ENCODE measurements at places on chromosomes 4 and X.

- no peak for DNase-seq
Measured at GRCh38 chr4:100347241-100347640, 157.0 kb upstream of the DDIT4L start.

DNA sequence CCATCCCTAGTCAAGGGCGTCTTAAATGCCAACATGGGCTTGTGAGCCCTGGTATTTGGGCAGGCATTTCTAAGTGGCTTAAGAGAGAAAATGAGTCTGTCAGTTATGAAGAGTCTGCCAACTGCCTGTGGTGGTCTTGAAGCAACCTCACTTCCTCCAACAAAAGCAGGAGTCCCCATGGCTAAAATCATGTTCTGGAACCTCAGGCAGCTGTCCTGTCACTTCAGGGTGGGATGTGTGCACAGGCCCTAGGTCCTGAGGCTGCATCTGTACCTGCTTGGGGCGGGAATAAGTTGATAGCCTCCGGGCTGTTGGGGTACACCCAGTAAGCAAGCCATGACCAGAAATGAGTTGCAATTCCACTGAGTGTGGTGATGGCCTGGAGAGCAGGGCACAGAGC lies 115.0 kb upstream of the SCML1 start:
- DNase-seq: no peak

- no peak for DNase-seq
Measured at GRCh38 chrX:42930951-42931350, 153.0 kb upstream of the PPP1R2C start.

DNA sequence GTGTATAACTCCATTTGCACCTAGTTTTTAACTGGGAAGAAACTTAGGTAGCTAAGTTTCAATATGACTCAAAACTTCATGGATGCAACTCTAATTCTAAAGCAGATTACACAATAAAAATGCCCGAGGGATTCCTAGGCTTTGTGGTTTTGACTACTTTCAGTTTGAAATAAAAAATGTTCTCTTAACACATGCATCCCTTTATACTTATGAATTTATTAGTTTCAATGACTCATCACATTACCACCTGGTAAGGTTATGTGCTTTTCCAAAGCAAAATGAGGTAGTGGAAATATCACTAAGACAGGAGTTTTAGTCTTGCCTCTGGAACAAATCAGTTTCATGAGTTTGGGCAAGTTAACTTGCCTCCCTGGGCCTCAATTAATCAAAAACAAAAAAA lies 125.5 kb downstream of the OPHN1 start:
- peak; percentile 82 for DNase-seq

DNA sequence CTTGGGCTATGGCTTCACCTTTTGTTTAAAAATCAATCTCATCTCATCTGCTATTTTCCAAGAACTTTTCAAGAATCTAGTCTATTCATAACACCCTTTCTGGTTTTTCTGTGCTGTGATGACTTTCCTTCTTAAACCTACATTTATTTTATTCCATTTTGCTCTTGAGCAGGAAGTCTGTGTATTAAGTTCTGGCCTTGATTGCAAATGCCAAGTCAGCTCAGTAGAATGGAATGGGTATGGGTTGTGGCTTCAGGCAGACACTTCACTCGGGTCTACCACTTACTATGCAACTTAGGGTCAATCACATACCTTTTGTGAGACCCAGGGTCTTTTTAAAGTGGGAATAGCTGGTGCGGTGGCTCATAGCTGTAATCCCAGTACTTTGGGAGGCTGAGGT lies 522.3 kb downstream of the TRIML1 start:
- DNase-seq: peak; percentile 14

DNA sequence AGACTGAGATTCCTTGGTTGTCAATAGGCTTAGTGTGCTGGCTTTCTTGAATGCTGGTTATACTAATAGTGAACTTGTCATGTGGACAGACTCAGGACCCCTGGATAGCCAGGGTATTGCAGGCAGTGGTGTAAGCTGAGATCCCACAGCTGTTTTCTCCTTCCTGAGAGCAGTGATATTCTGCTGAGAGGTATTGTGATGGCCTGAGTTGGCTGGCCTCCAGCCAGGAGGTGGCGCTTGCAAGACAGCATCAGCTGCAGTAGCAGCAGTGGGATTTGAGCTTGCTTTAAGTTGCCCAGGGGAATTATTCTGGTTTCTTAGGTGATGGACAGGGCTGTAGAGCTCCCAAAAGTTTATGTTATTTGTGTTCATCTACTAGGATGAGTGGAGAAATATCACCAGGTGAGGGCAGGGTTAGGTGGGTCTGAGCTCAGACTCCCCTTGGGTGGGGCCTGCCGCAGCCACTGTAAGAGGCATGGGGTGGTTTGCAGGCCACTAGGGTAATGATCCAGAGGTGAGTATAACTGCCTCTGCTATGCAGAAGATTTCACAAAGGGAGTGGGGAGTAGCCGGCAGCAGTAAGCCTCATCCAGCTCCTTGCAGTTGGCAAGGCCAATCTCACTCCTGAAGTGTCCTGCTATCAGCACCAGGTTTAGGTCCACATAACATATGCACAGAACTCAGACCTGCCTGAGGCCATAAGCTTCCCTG lies 66.2 kb downstream of the IL15 start:
- no peak for DNase-seq

DNA sequence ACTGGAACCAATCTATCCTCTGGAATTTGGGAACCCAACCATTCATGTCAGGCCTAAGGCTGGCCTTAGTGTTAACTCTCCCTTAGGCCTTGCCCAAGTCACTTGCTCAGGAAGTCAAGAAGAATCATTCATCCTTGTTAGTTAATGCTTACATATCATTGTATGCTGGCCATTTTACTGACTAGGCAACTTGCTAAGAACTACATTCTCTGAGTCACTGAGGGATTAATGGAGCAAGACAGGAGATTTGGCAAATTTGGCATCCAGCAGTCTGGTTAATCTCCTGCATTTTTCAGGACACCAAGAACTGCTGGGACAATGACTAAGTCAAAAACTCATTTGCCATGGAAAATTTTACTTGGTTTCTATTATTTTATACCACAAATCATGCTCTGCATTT lies 115.8 kb upstream of the DDIT4L start:
- peak; percentile 75 for DNase-seq

GRCh38 chrX:56765811-56766553 lies 36.9 kb downstream of the NBDY start:
- DNase-seq: peak; percentile 45

DNA sequence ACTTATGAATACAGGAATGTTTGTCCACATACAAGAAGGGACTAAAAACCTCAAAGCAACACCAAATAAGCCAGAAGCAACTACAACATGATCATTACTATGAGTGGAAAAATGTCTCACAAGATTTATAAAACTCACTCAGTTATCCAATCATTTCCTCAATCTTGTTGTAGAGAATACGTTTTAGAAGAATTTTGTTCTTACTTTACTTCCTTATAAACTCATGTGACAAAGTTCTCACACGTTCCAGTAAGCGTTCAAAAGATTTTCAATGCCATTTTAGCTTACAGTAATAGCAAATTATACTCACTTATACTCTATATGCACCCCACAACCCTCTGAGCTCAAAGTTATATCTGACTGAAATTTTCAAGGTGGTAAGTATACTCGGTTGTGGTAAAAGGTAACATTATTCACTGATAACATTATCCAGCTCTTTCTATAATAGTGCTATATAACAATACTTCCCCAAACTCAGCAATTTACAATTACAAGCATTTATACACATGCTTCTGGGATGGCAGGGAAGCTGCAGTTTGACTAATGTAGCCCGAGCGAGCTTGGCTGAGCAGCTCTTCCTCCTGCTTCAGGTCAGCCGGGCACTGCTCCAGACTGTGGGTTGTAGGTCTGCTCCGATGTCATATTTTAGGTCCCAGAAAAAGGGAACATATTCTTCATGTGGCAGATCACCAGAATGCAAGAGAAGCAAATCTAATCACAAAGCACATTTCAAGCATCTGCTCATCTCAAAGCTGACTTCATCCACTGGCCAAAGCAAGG lies 226.3 kb downstream of the RCHY1 start:
- no peak for DNase-seq

- no peak for DNase-seq
Measured at GRCh38 chr4:5893004-5893580, at the start of gene CRMP1. Gene CRMP1 (minus strand): TSS chr4:5893086. CDS start chr4:5892969, 117 bp downstream.

GRCh38 chr4:122764821-122765215 lies 32.3 kb downstream of the BBS12 start:
- DNase-seq: peak; percentile 90

DNA sequence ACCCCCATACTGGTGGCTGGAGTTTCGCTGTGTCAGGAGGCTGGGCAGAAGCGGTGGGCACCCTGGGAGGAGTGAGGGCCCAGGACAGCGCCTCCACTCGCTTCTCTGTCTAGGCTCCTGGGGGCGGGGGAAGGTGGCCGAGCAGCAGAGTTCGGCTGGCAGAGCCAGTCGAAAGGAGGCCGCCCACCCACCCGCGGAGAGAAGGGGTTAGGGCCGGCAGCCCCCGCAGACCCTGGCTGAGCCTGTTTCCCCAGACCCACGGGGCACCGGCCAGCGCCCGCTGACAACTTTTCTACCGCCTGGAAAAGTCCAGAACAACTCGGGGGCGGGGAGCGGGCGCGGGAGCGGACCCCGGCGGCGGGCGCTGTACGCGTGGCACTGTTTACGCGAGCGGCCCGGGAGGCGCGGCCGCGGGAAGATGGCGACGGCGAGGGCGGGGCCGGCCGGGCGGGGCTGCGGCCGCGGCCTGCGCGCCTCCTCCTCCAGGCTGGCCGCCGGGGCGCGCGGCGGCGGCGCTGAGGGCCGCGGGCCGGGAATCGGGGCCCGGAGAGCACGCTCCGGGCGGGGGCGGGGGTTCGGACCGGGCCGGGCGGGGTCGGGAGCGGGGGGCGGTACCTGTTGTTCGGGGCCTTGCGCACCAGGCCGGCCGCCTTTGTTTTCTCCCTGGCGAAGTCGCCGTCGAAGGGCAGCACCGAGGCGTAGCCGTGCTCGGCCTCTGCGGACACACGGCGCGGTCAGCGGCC lies 628 bp downstream of the MXD4 start:
- DNase-seq: peak; percentile 39

- DNase-seq: peak; percentile 54
Measured at GRCh38 chrX:12080265-12080664, 58.0 kb upstream of the FRMPD4 start.

GRCh38 chr4:14864365-14865030 lies 137.8 kb upstream of the CPEB2 start:
- no peak for DNase-seq

DNA sequence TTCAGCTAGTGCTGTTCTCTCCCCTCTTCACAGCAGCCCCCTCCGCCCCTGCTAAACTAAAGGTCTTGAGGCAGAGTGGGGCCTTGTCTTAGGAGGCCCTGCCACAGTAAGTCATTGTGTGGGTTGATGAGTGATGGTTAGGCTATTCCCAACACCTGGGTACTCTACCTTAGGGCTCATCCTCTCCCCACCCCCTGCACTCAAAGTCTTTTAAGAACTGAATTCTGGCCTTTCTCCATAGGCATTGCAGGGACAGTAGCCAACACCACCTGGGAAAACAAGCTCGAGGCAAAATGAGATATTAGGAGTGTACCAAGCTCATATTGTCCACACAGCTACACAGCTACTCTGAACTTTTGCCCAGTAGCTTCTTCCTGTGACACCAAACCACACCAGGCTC lies 42.5 kb downstream of the RAB40AL start:
- DNase-seq: no peak
